ENCODE measurements at places on chromosomes 12 and 14. TPM values are rescaled to one million over a fixed set of nuclear protein-coding genes. Genes with fewer than 3 reads are reported as not detected.

Gene ADAM20
- total RNA-seq, result 1.5 TPM

- DNase-seq, result no peak
Measured at GRCh38 chr14:54947230-54947629, 44.6 kb upstream of the GCH1 start.

- no peak for DNase-seq
Measured at GRCh38 chr12:128803788-128804187, 20.0 kb downstream of the SLC15A4 start.

Gene PROX2
- total RNA-seq, result not detected

DNA sequence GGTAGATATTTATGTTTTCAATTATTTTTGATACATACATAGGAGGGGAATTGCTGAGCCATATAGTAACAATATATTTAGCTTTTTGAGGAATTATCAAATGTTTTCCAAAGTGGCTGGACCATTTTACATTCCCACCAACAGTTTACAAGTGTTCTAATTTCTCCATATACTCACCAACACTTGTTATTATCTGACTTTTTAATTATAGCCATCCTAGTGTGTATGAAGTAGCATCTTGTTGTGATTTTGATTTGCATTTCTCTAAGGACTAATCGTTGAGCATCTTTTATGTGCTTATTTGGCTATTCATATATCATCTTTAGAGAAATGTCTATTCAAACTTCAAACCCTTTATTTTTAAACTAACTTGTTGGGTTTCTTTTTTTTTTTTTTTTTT, 17.2 kb upstream of the HECTD1 start:
- DNase-seq, result no peak

Gene COX8C
- total RNA-seq, result not detected

DNA sequence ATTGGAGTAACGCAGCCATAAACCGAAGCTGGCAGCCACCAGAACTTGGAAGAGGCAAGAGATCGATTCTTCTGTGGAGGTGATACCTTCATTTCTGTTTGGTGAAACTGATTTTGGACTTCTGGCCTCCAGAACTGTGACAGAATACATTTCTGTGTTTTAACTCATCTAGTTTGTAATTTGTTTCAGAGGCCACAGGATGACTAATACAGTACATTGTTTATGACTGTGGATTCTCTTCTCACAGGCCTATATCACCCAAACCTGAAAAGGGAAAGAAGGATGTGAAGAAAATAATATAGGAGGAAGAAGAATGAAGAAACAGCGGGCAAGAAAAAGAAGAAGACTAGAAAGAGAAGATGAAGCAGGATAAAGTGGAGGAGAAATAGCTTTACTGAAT, 263.8 kb upstream of the DIO2 start:
- DNase-seq, result no peak

Gene TC2N
- 16.8 TPM for total RNA-seq

Gene CRIP1
- 0.68 TPM for total RNA-seq

DNA sequence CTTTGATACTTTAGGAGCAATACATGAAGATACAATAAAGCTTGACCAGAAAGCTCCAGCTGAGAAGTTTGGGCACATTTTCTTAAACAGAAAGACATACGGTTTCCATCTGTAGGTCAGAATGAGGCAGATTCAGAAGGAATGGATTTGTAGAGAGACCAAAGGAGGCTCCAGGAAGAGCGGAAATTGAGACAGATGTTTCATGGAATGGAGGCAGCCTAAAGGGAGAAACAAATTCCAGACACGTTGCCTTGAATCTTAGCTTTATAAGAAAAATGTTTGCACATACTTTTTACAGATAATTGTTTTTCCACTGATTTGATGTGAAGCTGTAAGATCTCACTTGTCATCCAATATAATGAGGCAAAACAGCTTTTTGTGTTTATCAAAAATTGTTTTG, 24.8 kb downstream of the EPYC start:
- no peak for DNase-seq

DNA sequence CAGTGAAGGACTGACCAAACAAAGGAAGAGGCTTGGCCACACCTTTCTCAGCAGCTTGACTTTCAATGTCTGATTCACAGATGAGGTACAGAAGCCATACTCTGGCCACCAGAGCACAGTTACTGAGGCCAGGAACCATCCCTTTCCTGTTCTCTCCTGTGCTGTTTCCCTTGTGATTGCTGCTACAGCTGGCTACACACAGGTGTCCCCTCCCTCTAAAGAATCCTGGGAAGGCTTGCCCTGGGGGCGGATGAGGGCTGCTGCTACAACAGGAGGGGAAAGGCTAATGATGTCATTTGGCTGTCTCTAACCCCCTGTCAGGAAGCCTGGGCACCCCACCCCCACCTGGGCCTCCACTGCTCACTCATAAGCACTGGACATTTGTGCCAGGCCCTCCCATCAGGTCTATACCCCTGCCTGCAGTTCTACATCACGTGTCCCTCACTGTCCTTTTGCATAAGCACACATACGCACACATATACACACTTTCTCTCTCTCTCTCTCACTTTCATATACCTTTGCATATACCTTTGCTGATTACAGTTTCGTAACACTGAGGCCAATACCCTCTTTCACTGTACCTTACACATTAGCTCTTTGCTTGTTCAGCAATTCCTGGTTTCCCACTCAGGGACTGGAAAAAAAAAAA, 41.4 kb downstream of the PRPF40B start:
- DNase-seq, result peak; percentile 96

DNA sequence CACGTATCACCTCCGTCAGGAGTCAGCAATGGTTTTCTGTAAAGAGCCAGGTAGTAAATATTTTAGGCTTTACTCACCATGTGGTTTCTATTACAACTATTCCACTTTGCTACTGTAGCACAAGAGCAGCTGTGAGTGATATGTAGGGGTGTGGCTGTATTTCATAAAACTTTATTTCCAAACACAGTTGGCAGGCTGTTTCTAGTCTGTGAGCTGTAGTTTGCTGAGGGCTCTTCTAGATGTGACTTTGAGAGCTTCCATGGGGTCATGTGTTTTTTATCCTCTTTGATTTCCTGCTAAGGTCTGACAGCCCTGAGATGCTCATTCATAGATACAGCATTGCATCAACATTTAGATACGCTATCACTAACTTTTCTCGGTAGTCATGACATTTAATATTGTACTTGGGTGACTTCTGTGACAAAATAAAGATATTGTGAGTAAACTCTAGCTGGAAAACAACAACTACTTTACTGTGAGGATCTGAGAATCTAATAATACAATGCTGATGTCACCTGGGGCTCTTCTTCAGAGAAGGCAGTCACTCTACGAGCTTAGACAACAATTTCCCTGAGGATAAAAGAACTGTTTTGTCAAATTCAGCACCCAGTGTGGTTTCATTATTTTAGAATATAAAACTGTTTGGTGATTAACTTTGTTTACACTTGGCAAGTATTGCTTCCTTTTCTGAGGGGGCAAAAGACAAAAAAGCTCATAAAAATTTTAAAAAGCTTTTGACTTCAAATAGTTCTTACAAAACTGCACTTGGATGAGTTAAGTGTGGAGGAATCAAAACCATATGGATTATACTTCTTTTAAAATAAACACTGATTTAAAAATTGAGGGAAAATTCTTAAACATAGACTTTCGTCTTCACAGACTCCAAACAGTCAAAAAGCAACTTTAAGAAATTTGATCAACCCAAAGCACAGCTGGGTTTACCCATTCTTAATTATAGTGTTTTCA, 231.2 kb upstream of the DCN start:
- DNase-seq, result no peak

- peak; percentile 36 for DNase-seq
Measured at GRCh38 chr12:110073049-110073831, 24.9 kb upstream of the C12orf76 start.

- DNase-seq, result no peak
Measured at GRCh38 chr12:51295651-51296050, 25.4 kb upstream of the SMAGP start.

- no peak for DNase-seq
Measured at GRCh38 chr14:105096206-105096875, 31.1 kb upstream of the GPR132 start.

DNA sequence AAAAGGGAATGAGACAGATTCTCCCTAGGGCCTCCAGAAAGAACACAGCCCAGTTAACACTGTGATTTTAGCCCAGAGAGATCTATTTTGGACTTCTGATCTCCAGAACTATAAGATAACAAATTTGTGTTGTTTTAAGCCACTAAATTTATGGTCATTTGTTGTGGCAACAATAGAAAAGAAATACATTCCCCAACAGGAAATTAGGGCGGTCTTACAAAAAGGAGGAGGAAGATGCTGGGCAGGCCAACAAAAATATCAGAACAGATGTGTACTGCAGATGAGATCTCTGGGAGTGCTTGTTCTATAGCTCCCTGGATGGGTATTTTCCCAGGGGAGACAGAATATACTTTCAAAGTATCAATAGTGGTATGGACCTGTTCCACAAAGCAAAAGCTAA, 32.0 kb upstream of the SOCS2 start:
- peak; percentile 51 for DNase-seq

Gene CLEC12A
- total RNA-seq, result not detected

Gene NFATC4
- 11.1 TPM for total RNA-seq

GRCh38 chr14:44508834-44509233, 1.8 kb upstream of the FSCB start:
- no peak for DNase-seq

DNA sequence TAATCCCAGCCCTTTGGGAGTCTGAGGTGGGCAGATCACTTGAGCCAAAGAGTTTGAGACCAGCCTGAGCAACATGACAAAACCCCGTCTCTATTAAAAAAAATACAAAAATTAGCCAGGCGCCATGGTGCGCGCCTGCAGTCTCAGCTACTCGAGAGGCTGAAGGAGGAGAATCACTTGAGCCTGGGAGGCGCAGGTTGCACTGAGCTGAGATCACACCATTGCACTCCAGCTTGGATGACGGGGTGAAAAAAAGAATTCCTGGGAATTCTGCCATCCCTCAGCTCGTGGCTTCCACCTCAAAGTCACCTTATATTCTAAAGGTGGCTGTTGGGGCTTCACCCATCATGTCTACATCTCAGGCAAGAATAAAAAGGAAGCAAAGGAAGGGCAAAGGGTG, 12.9 kb downstream of the BCL2L14 start:
- DNase-seq, result no peak

Gene GPR84
- total RNA-seq, result under 0.01 TPM

DNA sequence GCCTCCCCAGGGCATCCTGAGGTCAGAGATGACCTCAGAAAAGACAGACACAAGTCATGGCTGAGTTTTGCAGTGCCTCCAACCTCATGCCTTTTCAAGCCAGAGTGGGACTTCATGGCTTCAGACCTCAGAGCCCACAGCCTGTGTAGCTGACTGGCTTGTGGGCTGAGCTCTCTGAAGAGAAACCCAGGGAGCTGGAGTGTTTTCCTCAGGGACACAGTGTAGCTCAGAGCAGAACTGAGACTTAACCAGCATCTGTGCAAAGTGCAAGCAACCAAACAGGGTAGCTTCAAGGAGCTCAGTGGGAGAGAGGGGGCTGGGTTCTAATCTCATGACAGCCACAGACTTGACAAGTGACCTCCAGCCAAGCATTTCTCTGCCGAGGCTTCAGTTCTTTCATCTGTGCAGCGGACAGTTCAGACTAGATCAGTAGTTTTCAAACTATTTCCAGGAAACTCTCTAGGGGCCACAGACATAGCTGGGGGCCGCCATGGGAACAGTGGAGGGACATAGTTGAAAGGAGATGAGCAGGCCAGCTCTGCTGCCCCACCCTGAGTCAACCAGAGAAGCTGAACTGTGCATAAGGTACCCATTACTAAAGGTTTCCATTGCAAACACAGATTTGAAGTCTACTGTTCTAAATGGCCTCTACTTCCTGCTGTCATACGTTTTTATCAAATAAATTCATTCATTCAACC, 80.0 kb downstream of the LGMN start:
- no peak for DNase-seq

- DNase-seq, result peak; percentile 19
Measured at GRCh38 chr12:128820723-128821432, 2.9 kb downstream of the SLC15A4 start.

GRCh38 chr12:98341026-98341425, 174.4 kb upstream of the TMPO start:
- DNase-seq, result no peak

DNA sequence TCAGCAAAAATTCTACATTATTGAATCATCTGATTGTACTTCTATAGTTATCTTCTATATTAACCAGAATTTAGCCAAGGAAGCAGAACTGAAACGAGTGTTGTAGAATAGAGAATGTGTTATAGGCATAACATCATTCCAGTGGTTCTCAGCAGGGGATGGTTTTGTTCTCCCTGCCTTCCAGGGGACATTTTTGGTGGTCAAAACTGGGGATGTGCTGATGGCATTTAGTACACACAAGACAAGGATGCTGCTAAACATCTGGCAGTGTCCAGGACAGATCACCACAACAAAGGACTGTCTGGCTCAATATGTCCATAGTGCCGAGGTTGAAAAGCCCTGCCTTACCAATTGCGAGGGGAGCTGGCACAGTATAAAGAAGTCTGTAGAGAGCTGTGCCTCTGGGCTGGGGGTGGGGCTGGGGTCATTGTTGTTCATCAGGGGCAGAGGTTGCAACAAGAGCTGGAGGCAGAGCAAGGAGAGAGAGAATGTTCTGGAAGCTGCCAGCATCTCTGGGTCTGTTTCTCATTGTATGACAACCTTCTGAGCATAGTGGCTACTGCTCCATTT, 1472.8 kb downstream of the AACS start:
- no peak for DNase-seq

Gene KRT6B
- 0.05 TPM for total RNA-seq

Gene ACVRL1
- 680 TPM for total RNA-seq

- DNase-seq, result no peak
Measured at GRCh38 chr14:83196236-83196635, 1662.6 kb upstream of the SEL1L start.

- no peak for DNase-seq
Measured at GRCh38 chr12:106315523-106315922, 13.0 kb downstream of the TCP11L2 start.

Gene RNASE13
- not detected for total RNA-seq

DNA sequence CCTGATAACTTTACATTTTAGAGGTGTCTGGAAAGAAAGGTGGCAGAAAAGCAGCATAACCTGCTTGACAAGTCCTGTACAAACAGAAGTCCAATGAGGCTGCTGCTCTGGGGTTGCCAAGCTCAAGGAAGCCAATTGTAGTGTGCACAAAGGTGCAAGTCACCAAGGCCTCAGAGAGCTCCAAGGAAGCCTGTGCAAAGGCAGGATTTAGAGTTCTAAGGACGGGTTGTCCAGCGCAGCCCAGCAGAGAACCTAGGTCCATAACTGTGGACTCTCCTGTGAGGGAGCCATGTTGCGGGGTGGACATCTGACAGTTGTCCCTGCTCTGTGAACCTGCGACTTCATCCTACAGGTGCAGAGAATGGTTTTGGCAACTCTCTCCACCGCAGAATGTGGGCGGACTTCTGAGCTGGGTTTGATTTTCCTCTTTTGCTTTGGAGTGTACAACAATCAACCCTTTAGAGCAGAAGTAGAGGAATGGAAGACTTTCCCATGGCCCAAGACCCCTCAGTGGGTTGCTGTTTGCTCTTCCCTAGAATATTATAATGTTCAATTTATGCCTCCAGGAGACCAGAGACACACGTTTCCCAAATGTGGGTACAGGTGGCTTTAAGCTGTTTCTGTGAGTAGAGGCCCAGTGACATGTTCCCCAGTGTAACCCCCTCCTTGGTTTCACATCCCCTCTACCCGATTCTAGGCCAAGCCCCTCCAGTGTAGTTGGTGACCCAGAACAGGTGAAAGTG, 81.0 kb downstream of the ETV6 start:
- no peak for DNase-seq
